ENCODE measurements at places on chromosomes 2 and 18.

GRCh38 chr2:236601316-236602202, 31.9 kb downstream of the ACKR3 start:
- no peak for DNase-seq

GRCh38 chr2:74845991-74846390, 12.1 kb downstream of the HK2 start:
- DNase-seq, result no peak

GRCh38 chr2:157760949-157761348, 115.2 kb downstream of the ACVR1 start:
- no peak for DNase-seq

- DNase-seq, result no peak
Measured at GRCh38 chr2:6523476-6523875, 342.2 kb downstream of the CMPK2 start.

- DNase-seq, result no peak
Measured at GRCh38 chr2:164655750-164656149, 34.5 kb upstream of the GRB14 start.

GRCh38 chr2:129794540-129794939, 184.9 kb upstream of the RAB6C start:
- no peak for DNase-seq

DNA sequence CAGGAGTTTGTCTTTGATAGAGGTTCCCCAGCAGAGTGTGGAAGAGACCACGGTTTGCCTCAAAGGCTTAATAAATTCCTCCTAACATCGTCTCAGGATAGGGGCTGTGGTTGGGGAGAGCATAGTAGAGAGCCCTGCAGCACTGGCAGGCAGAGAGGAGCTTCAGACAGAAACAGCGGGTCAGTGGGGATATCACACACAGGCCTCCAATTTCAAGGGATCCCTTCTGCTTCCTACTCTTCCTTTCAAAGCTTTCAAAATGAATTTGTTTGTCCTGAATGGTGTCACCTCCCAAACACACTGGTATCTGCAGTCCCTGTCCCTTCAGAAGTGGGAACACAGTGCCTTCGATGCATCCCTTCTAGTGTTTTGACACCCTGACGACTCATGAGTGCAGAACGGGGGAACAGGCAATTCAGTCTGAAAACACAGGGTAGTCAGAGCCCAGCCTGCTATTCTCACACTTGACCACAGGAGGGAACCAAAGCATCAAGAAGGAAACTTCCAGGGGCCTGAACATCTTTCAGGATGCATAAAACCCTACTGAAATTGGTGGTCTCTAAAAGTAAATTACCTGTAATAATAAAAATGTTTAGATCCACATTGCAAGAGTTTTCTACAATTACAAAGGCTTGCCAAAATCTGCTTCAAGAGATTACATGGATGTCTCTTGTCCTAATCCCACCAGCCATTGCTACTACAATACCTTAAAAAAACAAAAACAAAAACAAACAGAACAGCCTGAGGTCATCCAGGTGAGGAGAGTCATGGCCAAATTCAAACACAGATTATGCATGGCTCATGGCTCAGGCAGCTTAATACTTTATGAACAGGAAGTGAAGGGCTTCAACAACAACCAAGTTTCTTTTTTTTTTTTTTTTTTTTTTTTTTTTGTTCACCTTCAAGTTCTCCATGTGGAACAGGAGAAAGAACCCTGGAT, 49.8 kb downstream of the SLC14A2 start:
- DNase-seq, result no peak

DNA sequence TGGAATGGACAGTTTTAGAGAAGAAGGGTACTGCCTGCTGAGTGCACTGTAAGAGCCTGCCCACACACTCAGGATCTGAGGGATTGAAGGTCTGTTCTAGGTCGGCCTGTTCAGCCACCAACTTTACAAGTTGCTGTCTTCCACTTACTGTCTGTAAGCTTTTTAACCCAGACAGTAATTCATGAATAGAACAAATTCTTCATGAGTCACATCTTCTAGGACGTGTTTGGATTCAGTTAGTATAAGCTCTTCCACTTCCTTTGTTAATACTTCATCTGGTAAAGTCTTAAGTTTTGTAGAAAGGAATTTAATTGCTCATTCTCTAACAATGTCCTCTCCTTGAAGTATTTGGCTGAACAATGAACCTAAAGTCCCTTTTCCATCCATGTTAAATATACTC, 74.6 kb downstream of the PDE11A start:
- DNase-seq, result no peak

DNA sequence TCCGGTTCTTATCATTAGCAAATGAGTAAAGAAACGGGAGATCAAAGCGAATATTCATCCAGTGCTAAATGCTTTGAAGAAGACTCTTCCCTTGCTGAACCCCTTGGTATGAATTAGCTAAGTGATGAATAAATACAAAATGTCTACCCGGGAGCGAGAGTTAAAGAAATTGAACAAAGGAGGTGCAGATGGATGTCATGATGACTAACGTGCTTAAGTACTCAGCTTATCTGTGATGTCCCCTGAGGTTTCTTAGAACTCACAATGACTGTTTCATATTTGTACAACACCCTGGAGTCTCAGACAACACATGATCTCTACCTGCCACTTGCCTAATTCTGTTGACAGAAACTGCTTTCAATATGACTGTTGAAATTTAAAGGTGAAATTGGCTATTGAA, 148.5 kb downstream of the TMEM200C start:
- no peak for DNase-seq

DNA sequence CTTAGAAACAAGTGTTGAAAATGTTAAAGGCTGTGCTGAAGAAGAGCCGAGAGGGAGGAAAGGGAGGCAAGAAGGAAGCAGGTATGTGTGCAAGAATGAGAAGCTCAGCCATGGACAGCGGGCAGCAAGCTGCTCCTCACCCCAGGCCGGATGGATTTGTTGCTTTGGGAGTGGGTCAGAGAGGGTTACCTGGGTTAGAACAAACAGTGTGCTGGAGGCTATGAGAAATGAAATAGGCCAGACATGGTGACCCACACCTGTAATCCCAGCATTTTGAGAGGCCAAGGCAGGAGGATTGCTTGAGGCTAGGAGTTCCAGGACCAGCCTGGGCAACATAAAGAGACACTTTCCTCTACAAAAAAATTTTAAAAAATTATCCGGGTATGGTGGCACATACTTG, 97.5 kb downstream of the TANC1 start:
- DNase-seq, result no peak

DNA sequence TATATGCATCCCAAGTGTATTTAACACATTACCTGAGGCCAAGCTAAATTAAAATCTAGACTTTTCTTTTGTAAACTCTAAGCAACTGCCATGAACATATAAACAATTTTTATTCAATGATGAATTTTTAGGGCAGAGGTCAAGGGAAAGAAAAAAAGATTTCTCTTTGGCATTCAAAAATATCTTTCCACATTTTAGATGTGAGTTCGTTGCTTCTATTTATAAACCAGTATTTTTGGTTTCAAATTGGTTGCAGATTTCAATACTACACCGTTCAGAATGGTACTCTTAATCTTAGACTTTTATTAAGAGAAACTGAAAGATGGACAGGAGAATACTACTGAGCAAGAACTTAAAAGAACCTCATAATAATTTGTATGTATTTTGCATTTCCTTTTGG, 293.6 kb upstream of the CCDC68 start:
- no peak for DNase-seq

DNA sequence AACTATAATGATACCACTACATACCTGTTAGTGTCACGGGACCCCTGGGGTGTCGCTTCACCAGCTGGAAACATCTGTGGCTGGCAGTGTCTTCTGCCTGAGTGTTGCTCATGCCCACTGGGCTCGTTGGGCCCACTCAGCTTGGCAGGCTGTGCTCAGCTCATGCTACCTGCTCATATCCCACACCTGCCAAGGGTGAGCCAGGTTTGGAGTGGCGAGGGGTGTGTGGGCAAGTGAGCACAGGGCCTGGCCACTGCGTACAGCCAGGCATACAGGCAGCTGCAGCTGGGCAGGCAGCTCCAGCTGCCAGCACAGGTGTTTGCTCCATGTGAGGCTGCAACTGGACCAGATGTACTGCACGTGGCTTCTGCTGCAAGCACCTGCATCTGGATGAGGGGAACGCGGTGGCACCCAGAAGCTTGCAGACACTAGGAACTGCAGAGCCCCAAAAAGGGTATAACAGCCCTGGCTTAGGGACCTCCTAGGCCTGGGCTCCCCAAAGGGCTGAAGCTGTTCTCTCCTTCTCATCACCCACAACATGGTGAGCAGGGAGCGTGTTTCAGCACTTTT, 70.1 kb downstream of the SUCLG1 start:
- DNase-seq, result no peak

DNA sequence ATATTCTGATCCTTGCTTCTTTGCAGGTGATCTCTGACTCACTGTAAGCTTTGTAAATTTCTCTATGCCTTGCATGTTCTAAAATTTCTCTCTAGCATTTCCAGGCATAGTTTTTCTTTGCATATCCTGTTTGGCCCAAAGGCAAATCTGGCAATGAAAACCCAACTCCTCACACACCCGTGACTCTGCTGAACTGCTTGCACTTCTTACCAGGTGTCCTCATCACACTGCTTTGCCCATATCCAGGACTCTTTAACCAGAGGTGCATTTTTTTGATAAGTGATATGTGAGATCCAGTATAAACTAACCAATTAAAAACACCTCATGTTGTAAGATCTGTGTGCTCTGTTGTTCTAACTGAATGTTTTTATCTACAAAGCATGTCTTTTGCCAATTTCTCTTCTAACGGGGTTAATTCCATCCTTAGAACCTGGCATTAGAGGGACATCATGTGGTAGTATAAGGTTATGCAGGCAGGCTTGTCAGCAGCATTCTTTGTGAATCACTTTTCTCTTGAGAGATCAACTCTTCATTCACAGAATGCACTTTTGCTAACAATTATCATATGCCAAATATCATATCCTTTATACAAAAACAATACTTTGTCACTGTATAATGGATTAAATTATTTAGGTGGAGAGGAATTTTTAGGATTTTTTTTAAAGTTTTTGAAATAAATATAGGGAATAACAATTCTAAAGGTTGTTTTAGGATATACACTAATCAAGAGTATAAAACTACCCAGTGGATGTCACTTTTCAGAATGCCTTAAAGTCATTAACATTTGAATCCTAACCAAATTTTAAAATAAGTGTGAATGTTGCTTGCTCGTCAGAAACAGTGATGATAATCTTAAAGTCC, 20.8 kb upstream of the TMX3 start:
- DNase-seq, result no peak

GRCh38 chr2:97701851-97702465, 11.4 kb upstream of the ZAP70 start:
- DNase-seq, result no peak

DNA sequence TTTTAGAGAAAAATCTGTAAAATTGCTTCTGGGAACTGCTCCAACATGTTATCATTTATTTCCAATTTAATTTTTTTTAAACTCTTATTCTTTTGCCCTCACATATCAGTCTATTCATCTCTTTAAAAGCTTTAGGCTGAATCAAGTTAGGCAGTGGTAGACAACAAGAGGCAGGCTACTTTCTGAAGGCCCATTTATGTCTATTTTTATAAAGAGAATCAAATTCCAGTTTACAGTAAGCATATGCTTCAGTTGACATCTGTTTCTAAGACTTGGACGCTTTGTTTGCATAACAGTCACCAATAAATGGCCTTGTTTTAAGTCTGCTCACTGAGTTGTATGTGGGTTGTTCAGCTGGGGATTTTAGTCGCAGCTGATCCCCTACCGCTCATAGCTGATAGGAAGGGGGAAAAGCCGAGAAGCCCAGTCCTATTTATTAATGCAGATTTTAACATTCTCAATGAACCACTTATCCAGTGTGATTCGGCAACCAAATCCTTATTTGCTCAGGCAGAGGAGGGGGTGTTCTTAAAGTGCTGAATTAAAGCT, 260.4 kb upstream of the SIX3 start:
- no peak for DNase-seq

DNA sequence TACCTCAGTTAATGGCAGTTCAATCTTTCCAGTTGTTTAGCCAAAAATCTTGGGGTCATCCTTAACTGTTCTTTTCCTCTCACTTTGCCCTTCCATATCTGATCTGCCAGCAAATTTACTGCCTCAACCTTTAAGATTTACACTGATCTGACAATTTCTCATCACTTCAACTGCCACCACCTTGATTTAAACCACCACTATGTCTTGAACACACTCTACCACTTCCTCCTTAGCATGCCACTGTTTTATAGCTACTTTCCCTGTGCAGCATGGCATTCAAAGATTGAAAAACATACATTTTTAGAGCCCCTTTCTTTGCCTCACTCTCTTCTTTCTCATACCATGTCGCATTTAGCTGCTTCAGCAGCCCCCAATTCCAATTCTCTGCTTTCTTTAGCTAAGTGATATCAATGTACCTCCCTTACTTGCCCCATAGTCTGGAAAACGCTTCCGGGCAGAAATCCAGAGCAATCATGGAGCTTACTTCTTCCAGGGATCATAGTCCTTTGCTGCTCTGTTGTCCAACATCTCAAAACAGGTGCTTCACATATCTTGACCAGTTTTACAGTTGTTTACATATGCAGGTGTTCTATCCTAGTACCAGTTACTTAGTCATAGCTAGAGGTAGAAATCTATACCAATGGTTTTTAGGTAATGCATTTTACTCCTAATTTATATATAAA, 10.9 kb downstream of the PGAP1 start:
- DNase-seq, result no peak

GRCh38 chr2:54728669-54729120, 5.2 kb downstream of the EML6 start:
- DNase-seq, result no peak

DNA sequence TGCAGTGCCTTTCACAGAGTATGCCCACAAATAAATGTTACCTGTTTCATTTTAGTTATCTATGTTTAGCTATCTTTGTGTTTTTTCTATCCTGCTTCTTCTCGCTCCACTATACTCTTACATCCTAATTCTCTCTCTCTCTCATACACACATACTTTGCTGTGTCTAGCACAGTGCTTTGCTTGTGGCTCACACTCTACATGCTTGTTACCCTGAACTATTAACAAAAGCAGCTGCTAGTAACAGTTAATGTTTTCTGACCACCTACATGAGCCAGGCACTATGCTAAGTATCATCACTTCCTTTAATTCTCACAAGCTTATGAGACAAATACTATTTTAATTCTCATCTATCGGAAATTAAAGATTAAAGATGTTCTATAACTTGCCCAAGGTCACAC, 390.5 kb upstream of the HNRNPA3 start:
- no peak for DNase-seq

DNA sequence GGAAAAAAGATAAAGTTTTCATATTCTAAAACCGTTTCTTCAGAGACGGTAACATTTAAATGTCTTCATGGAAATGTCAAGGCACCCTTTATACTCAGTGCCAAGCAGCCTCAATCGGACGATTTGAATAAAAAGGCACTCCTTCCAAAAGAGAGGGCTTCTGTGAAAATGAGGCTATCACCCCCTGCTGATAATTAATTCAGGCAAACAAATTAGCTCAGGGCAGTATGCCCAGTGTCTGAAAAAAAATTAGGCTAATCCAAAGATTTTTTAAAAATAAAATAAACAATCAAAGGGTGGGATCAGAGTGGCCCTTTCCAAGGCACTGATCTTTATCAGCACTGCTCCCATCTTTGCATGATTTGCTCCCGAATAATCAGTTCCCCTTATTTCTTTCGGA, 151.0 kb upstream of the PID1 start:
- DNase-seq, result no peak
